ENCODE measurements at places on chromosomes 12 and 14.

GRCh38 chr14:70776197-70776596, 33.1 kb downstream of the MAP3K9 start:
- no peak for DNase-seq

DNA sequence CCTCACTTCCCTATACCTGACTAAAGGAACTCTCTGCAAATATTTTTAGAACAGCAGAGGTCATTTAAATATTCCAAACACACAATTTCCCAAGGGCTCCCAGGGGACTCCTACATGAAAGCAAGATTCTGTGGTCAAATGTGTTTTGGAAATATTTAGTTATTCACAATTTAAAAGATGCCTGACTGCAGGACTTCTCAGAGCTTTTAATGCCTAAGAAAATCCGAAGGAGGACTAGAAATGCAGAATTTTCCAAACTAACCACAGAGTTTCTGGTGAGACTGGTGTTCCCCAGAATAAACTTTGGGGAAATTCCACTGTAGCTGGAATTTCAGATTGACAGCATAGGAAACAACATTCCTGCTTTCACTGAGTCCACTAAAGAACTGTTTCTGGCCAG, 84.8 kb upstream of the MAP1LC3B2 start:
- no peak for DNase-seq

DNA sequence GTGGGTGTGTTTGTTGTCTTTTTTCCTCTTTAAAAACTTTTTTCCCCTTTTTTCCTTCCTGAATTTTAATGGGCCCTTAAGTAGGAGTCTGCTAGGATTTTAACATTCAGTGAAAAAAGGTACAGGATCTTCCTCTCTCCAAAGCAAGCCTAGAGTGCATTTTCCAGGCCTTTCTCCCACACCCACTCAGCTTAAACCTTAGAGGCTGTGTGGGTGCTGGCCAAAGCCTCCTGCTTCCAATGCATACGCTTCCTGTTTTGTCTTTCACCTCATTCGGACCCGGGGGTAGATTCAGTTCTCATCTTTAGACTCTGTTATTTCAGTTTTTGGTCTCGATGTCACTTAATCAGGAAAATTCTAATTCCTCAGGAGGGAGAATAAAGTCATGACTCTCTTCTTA, 51.2 kb downstream of the TMEM30B start:
- no peak for DNase-seq

DNA sequence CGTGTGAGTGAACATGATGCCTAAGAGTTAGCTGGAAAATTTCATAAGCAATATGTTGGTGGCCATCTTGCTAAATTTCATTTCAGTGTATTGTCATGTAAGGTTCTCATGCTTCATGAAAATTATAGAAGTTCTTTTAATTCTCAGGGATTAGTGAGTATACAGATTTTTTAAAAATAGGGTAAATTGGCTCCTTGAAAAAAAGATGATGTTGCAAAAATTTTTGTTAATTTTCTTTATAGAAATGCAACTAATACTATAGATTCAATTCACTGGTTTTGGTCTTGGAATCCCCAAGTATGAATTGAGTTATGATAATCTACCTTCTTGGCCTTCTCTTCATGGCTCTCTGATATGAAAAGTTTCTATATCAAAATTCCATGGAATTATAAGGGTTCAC, 75.4 kb downstream of the NTN4 start:
- no peak for DNase-seq

- DNase-seq: no peak
These were observed 336.4 kb downstream of the CCER1 start for GRCh38 chr12:90618586-90618985.

GRCh38 chr14:94649543-94650443, 37.6 kb downstream of the SERPINA3 start:
- DNase-seq: no peak

DNA sequence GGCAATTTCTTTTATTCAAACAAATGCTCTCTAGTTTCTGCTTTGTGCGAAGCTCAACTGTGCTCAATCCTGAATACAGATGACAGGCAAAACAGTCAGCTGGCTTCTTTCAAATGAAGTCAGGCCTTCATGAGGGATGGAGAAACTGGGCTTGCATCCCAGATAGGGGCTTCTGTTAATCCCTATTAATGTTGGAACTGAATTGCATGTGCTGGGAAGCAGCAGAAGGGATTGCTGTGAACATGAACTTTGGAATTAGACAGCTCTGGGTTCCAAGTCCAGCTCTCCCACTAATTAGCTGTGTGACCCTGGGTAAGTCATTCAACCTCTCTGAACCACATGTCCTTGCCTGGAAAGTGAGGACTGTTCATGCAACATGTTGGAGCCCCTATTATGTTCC, 21.1 kb upstream of the CORO1C start:
- no peak for DNase-seq

GRCh38 chr12:120783197-120783596, 57.6 kb downstream of the ACADS start:
- DNase-seq: peak; percentile 22

GRCh38 chr12:47155457-47156166, 75.9 kb upstream of the AMIGO2 start:
- DNase-seq: peak; percentile 28

DNA sequence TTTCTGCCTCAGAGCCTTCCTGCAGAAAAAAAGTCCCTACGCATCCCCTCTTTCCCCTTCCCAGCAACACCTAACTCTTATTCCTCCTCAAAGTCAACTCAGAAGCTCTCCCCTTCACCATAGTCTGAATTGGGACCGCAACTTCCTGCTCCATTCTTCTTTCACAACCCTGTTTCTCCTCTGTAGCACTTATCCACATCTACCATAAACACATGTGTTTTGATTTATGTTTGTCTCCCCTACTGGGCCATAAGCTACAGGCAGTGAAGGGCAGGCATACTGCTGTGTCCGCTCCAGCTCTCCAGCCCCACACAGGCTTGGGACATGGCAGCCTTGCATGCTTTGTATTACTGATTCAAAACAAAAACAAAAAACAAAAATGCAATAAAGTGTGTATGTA, 5.9 kb downstream of the SDR9C7 start:
- no peak for DNase-seq

DNA sequence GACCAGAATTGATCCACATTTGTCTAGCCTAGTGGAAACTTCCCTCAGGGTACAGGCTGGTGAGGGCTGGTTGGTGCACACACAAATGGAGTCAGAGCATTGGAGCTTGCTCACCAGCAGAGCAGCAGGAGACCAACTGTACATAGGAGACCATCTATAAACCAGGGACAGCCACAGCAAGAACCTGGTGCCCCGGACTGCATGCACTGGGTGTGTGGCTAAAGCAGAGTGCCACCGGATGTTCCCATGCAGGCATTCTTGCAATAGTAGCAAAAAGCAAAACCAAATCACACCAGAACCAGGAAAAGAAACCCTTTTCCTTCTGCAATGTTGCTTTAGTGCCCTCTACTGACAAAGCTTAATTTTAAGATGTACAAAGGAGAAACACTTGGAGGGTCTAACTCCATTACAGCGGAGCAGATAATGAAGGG, 136.4 kb downstream of the MDGA2 start:
- DNase-seq: no peak

DNA sequence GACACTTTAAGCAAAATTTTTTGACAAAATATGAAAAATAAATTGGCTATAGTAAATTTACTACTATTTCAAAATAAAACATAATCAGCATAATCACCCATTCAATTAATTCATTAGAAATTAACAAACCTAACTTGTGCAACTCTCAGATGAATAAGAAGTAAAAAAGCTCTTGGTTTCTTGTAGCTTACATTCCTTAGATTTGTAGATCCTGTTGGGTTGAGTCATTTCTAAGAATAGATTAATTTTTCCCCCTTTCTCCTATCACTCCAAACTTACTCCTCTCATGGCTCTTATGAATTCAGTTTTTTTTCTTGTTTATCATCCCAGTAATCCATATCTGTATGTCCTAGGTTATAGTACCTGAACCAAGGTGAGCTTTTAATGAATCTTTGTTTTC, 230.9 kb upstream of the LRIG3 start:
- DNase-seq: no peak
